KG1 (cell line): ENCODE measurements at places on chromosomes 3 and 15.

GRCh38 chr3:103136621-103137020 lies 701.8 kb downstream of the ZPLD1 start:
- DNase-seq: peak; percentile 23

DNA sequence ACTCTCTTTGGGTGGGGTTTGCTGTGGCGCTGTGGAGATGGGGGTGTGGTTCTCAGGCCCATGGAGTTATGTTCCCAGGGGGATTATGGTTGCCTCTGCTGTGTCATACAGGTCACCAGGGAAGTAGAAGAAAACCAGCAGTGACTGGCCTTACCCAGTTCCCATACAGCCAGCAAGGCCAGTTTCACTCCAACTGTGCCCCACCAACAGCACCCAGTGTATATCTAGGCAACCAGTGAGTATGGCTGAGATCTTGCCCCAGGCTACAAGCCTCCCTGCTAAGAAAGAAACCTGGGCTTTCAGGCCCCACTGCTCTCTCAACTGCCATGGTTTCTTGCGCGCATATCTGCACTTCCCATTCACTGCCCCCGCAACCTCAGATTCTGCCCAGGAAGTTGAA lies 31.4 kb upstream of the RARB start:
- no peak for DNase-seq

GRCh38 chr15:43899928-43900327 lies 73.1 kb downstream of the WDR76 start:
- DNase-seq: no peak

DNA sequence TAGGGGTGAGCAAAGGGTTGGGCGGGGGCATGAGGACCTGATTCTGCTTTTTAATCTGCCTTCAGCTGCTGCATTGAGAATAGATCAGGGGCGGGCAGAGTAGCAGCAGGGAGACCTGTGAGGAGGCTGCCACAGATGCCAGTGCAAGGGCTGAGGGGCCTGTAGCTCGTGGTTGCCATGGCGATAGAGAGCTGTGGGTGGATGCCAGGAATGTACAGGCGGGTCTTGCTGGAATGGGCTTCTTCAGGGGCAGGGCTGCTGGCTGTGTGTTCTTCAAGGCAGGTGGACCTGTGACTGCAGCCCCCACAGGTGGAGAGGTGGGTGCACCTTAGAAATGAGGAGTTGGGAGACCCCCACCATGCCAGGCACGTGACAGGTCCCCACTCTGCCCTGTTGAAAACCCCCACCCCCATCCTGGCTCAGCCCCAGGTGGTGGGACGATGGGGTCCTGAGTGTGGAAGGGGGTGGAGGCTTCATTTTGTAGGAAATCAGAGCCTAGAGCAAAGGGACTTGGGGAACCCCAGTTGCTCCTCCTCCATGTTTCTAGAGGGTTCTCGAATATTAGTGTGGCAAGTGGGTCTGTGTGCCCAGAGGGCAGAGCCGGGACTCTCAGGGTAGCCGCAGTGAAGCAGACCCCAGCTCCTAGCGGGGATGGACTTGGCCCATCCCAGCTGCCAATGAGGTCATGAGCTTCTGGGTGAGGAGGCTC lies 38.3 kb downstream of the SLC6A6 start:
- no peak for DNase-seq

GRCh38 chr3:79175870-79176269 lies 591.9 kb downstream of the ROBO1 start:
- no peak for DNase-seq

- no peak for DNase-seq
Observed at GRCh38 chr15:39880718-39881387, 39.2 kb downstream of the GPR176 start.

DNA sequence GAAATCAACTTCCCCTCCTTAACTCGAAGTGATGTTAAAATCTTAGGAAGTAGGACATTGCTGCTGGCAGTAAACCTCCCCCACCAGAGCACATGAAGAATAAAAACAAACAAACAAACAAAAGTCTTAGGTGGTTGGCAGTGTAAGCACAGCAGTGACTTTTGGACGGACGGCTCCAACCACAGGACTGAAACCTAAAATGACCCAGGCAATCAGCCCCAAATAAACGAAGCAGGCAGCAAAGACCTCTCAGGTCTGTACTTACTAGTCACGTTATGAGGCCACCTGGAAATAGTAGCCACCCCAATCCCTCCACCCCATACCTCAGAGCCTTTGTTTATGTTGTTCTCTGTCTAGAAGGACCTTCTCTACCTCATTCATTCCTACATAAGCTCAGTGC lies 33.5 kb upstream of the HES1 start:
- DNase-seq: no peak
